Inflammatory macrophage treated with lipopolysaccharide for 1 hour (primary cell): ENCODE measurements at places on chromosomes 5 and 9.

- no peak for DNase-seq
Observed at GRCh38 chr9:134061688-134062371, 6.0 kb downstream of the BRD3 start.

DNA sequence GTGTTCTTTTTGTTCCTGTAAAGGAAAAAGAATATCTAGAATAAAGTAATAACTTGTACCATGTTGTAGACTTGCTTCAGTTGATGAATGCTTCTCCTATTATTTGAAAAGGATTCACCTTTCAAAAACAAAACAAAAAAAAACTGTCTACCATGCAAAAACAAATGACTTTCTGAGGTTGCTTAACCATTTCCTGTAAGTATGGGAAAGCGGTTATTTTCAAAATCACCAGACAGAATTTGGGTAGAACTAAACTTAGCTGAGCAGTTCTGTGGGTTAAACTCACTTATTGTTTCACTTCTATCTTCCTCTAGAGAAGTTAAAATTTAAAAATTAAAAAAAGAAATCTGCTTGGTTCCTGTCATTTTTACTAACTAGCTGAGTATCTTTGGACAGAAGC, 25.2 kb downstream of the LNPEP start:
- DNase-seq: peak; percentile 82

- DNase-seq: no peak
Observed at GRCh38 chr9:2032234-2032633, 17.1 kb downstream of the SMARCA2 start.

DNA sequence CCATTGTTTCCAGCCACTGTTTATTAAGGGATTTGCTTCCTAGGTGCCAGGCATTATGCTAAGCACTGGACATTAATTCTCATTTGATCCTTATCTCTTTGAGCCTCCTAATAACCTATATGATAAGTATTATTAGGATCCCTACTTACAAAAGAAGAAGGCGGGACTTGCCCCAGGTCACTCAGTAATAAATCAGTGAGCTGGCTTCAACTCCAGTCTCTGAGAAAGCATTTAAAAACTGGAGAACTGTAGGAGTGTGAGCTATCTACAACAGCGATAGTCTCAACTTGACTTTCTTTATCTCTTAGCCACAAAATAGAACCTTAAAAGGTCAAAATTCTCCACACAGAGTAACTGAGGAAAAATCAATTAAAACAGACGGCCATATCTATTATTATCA, 155.0 kb downstream of the GNAQ start:
- no peak for DNase-seq

- no peak for DNase-seq
Observed at GRCh38 chr5:1820926-1821325, 19.7 kb downstream of the NDUFS6 start.

GRCh38 chr9:20189871-20190270, 401.0 kb upstream of the SLC24A2 start:
- DNase-seq: no peak

- DNase-seq: no peak
Observed at GRCh38 chr9:125476645-125477044, 215.0 kb downstream of the GAPVD1 start.

GRCh38 chr9:137402746-137403145, 20.2 kb downstream of the EXD3 start:
- DNase-seq: peak; percentile 38

DNA sequence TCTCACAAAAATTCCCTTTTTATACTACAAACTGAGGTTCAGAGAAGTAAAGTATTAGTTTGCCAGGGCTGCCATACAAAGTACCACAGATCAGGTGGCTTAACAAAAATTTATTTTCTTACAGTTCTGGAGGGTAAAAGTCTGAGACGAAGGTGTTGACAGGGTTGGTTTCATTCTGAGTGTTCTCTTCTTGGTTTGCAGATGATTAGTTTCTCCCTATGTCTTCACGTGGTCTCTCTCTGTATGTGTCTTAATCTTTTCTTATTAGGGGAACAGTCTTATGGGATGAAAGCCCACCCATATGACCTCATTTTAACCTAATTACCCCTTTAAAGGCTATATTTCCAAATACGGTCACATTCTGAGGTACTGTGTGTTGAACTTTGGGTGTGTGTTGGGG, 274.2 kb downstream of the BRINP1 start:
- DNase-seq: no peak

DNA sequence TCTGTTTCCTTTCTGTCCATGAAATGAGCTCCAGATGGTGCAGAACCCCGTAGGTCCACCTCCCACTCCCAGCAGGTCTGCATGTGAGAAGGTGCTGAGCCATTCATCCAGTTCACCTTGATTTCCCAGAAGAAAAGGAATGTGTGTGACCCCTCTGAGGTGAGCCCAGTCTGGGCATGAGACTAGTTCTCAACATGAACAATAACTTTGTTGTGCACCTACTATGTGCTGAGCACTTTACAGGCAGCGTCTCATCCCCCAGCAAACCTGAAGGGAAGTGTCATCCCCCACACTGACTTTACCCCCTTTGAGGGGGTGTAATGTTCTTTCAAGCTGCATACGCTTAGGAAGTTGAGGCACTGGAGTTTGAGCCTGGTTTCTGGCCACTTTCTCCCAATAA, 61.4 kb downstream of the SMIM23 start:
- no peak for DNase-seq

- DNase-seq: no peak
Observed at GRCh38 chr9:9792144-9792857, 820.5 kb downstream of the PTPRD start.

DNA sequence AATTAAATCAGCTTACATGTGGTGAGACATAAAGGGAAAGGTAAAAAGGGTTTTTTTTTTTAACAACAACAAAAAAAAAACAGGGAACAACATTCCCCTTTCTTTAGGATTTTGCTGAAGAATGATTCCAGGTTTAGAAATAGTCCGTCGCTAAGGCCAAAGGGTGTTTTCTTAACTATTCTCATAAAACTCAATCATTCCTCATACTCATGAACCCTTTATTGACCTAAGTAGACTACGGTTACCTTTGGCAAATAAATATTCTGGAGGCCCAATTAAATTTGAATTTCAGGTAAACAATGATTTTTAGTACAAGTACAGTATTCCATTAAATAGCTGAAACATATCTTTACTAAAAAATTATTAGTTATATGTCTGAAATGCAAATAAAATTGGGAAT, 55.6 kb upstream of the CCNG1 start:
- DNase-seq: no peak

DNA sequence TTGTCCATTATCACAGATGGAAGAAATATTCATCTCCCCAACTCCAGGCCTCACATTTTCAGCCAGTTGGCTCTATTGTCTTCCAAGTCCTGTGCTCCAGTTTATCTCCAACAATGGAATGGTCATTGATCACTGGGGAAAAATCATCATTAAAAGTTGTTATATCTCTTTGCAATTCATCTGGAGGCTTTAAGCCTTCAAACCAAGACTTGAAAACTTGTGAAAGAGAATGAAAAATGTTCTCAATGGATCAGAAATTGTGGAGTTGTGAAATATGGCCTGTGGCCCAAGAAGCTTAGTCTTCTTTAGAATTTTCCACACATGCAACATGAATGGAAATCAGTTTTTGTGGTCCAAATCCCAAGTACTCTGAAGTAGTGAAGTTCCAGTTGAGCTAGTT, 569.6 kb downstream of the EBF1 start:
- DNase-seq: no peak

- peak; percentile 4 for DNase-seq
Observed at GRCh38 chr9:81776390-81776789, 87.0 kb upstream of the TLE1 start.

- DNase-seq: no peak
Observed at GRCh38 chr5:93454896-93455295, 126.1 kb downstream of the NR2F1-AS1 start.

GRCh38 chr5:52498607-52499006, 289.1 kb upstream of the ITGA1 start:
- DNase-seq: no peak

GRCh38 chr9:86892576-86892975, 54.7 kb downstream of the GAS1 start:
- DNase-seq: no peak

- no peak for DNase-seq
Observed at GRCh38 chr5:124124711-124125229, 612.8 kb downstream of the CSNK1G3 start.

GRCh38 chr9:132410642-132411041, 631 bp downstream of the CFAP77 start:
- DNase-seq: peak; percentile 11

GRCh38 chr9:19186232-19186631, 44.3 kb upstream of the DENND4C start:
- DNase-seq: peak; percentile 79

GRCh38 chr5:150214289-150214688, 24.4 kb downstream of the SLC6A7 start:
- no peak for DNase-seq

DNA sequence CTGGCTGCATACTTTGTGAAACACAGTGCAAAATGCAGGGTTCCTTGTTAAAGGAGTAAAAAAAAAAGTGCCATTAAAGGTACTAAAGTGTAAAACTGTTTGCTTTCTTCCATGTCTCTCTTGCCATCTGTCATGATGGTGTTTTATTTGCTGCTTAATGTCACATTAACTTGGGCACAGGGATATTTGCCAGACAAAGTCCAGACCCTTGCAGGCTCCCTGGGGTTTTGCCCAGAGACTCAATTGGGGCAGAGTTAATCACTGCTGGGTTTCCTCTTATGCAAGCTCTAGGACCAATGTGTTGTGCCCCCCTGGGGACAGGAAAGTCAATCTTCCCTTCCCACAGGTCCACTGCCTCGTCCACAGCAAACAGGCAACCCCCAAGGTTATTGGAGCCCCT, 274.3 kb upstream of the SGCD start:
- DNase-seq: no peak

- no peak for DNase-seq
Observed at GRCh38 chr5:124126504-124127217, 614.7 kb downstream of the CSNK1G3 start.

GRCh38 chr5:172177176-172177575, 10.8 kb downstream of the STK10 start:
- peak; percentile 37 for DNase-seq

DNA sequence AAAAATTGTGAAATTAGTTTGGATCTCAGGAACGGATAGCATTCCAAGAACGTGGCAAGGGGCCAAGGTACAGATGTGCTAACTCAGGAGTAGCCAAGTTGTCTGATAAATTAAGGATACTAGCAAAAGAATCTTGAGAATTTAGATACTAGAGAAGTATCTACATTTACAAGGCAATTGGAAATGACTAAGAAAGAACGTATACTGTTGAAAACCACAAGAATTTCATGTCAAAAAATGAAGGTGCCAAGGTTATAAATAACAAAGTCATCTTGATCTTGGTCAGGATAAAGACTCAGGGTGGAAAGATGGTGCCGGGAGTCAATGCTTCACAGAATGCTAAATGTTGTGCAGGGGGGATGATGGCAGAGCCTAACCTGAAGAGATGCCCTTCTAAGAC, 19.2 kb downstream of the CAPSL start:
- no peak for DNase-seq

DNA sequence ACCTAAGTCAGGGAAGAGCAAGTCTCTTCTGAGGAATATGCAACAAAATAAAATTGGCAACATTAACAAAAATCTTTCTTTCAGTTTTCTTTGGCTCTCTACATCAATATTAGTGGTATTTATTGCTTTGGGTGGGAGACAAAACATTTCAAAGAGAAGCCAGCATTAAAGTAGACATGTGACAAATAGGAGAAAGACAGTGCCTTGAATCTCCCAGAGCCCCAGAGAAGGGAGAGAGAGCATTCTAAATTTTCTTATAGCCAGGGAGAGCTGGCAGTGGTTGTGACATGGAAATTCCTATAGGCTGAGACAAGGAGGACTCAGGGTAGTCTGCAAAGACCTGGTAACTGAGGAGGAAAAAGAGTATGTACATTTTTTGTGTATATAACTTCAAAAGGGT, 79.4 kb upstream of the NREP start:
- DNase-seq: no peak

GRCh38 chr9:105043370-105043936, 115.5 kb upstream of the ABCA1 start:
- no peak for DNase-seq

GRCh38 chr5:125455041-125455440, 708.6 kb upstream of the ZNF608 start:
- DNase-seq: no peak

- DNase-seq: no peak
Observed at GRCh38 chr9:105262497-105262896, 18.0 kb downstream of the SLC44A1 start.

DNA sequence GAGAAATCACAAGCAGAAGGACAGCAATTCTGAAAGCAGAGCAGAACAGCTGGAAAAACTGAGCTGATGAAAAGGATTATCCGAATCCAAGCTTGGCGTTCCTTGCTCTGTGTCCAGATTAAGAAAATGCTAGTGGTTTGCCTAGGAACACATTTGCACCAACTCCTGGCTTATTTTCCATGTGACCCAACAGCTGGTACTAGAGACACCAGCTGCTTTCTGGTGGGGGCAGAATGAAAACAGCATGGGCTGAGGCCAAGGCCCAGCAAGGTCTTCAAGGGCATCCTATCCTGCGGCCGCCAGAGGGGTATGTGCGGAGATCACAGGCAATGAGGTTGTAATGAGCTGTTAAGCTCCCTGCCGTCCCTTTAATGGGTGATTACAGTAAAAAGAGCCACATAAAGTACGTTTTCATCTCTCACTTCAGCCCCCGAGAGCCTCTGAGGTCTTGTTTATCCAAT, 131.5 kb downstream of the DOCK8 start:
- no peak for DNase-seq

DNA sequence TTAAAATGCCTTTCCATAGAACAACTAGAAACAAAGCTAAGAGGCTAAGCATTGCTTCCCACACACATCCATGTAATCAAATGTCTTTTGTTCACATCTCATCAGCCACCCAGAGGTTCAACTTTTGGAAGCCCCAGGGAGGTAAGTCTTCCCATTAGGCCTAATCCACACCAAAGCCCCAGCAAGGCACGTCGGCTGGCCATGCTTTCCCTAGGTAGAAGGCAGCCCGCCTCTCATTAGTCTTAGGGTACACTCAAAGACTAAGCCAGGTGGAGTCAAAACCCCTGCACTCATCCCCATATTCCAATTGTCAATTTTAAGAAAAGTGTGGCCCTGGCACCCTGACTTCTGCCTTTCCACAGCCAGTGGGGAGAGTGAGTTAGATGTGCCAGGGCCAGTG, 87.9 kb downstream of the ATPSCKMT start:
- DNase-seq: no peak

DNA sequence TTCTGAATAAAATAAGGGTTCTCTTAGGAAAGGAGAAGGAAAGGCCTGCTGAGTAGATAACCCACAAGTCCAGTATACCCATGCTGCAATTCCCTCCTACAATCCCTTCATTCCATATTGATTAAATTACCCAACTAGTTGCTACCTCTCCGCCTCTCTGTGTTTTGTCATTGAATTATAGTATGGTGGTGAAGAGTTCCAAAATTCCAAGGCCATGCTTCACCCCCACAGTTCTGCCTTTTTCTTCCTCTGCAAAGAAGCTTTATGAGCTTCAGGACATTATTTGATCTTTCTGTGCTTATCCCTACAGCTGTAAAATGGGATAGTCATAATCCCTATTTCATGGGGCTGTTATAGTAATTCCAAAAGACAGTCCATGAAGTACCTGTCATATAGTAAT, 215.6 kb downstream of the ACTL7B start:
- no peak for DNase-seq

GRCh38 chr5:111996574-111996973, 239.6 kb upstream of the NREP start:
- DNase-seq: no peak
